ENCODE measurements at places on chromosomes 7 and 10. TPM values are rescaled to one million over a fixed set of nuclear protein-coding genes. Genes with fewer than 3 reads are reported as not detected.

The IFIT1B gene
- 1.1 TPM for total RNA-seq

The MALRD1 gene
- 0.62 TPM for total RNA-seq

The MARVELD1 gene
- total RNA-seq: 87.5 TPM

The PGAM2 gene
- 1.6 TPM for total RNA-seq

The MAGI2 gene
- total RNA-seq: 21.0 TPM

The RHBDD2 gene
- total RNA-seq: 30.8 TPM

- no peak for DNase-seq
Measured at GRCh38 chr7:109663806-109664205, 1094.1 kb downstream of the DNAJB9 start.

DNA sequence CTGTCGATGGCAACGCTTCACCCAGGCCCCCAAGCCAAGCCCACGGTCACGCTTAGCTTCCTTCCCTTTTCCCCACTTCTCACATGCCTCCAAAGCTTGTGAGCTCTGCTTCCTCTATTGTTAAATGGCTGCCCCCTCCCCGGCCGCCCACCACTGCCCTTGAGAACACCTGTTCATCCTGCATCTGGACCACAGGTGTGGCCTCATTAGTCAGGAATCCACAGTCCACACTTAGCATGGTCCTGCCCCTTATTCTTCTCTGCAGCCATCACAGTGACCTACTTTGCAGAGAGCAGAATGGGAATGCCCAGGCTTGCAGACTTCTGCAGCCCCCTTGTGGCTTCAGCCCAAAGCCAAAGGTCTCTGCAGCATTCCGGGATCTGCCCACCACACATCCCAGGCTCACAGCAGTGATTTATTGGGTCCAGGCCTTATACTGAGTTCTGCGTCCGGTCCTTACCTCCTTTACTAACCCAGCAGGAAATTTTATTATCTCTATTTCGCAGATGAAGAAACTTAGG, 66.9 kb downstream of the PTPRE start:
- DNase-seq: no peak

- no peak for DNase-seq
Measured at GRCh38 chr10:117929327-117930067, 117.2 kb downstream of the RAB11FIP2 start.

GRCh38 chr10:27447540-27447939, 56.6 kb upstream of the RAB18 start:
- no peak for DNase-seq

GRCh38 chr7:121446526-121446925, 50.4 kb upstream of the FAM3C start:
- DNase-seq: no peak

- no peak for DNase-seq
Measured at GRCh38 chr7:50595491-50596102, 30.4 kb upstream of the DDC start.

GRCh38 chr7:32204361-32205018, 134.3 kb upstream of the PDE1C start:
- peak; percentile 86 for DNase-seq

- DNase-seq: no peak
Measured at GRCh38 chr10:120012131-120012400, 119.5 kb downstream of the SEC23IP start.

GRCh38 chr10:74262856-74263255, 111.8 kb downstream of the ADK start:
- no peak for DNase-seq

GRCh38 chr7:92633211-92633906, 43.2 kb upstream of the FAM133B start:
- DNase-seq: no peak

DNA sequence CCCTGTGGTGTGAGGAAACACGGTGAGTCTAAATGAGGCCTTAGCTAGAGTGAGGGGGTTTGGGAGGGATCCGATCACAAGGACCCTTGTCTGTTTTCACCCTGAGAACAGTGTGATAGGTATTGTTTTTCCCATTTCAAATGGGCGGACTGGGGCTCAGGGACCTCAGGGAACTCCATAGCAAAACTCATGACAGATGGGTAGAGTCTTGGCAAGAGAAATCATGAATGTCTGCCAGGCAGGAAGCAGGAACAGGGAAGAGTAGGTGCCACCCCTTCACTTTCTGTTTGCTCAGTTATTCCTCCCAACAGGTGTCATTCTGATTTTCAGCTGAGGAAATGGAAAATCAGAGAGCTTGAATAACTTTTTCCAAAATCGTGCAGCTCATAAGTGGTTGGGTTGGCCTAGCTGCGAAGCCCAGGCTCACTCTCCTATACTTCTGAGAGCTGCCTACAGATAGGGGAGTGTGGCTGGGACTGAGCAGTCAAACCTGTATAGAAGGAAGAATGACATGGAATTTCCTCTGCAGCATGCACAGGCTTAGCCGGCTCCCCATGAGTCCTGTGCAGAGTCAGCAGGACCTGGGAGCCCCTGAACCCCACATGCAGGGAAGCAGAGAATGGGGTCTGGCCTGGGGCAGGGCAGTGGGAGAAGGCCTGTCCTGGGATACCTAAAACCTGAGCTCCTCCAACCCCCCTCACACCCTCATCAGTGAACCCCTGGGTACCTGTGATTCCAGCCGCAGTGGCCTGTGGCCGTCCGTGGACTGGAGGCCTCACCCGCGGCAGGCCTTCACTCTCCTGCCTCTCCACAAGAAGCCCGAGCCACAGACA, 17.6 kb upstream of the C10orf105 start:
- no peak for DNase-seq

DNA sequence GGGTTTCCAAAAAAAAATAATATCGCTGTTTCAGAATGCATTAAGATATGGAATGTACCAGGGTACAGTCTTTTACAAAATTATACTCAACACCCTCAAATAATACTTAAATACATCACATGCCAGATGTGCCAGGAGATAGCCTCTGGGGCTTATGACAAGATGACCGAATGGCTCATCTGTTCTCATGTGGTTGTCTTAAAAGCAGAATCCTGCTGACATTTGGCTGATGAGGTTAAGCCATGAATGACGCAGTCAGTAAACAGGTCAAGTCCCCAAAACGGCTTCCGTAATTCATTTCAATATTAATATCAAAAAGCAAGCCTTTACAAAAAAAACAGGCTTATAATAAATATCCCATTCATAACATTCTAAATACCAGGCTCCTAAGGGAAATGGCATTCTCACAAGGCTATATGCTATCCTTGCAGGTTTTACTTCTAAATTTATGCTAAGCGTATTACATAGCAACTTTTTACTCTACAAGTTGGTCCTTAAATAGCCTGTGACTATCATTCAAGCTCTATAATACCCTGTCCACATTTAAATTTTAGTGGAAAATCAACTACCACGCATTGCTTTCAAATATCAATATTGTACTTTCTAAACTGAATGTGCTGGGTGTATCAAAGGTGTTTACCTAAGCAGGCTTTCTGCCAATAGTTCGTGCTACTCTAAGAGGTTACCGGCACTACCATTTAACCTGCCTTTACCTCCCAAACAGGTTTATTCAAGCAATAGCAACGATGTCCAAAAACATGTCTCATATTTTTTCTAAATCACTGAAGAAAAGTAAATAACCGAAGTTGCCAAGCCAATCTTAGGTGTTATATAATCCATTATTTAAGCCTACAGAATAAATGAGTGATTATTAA, 15.6 kb downstream of the SMURF1 start:
- DNase-seq: no peak

DNA sequence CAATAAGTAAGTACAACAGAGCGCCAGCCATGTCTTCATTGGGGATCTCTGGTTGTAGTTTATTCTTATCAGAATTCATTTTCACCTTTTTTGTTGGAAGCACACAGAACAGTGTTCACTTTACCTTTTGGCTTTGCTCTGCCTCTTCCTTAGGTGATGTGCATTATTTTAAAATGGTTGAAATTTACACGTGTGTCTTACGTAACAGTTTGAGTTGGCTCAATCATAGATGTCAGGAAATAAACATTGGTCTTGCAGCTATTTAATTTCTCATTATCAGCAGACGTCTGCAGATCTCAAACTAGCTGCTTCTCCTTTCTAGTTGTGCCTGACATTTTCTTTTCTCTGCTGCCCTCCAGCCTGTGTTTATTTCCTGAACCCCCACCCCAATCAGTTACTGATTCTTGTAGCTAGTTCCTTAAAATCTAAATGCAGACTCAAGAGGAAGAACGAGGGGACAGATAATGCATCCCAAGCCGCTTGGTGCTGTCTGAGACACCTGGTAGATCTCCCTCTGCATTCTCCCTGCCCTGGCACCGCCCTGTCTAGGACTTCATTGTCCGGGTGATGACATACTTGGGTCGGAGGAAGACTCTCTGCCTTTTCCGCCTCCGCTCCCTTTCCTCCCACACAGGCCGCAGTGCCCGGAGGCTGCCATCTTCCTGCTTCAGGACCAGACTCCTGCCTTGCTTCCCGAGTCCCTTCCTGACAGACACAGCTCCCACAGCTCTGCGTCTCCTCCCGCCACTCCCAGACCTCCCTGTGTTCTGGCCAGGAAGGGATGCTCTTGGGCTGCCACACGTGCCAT, 108.2 kb downstream of the ANKRD61 start:
- DNase-seq: peak; percentile 75

- no peak for DNase-seq
Measured at GRCh38 chr7:150400008-150400787, 21.1 kb downstream of the ZNF775 start.

- no peak for DNase-seq
Measured at GRCh38 chr10:102431452-102432124, 786 bp downstream of the CUEDC2 start.

GRCh38 chr7:26912933-26913536, 48.6 kb upstream of the SKAP2 start:
- no peak for DNase-seq

All from posterior vena cava (tissue), 2 donors.